Panc1 (cell line): ENCODE measurements at places on chromosomes 2 and 18.

DNA sequence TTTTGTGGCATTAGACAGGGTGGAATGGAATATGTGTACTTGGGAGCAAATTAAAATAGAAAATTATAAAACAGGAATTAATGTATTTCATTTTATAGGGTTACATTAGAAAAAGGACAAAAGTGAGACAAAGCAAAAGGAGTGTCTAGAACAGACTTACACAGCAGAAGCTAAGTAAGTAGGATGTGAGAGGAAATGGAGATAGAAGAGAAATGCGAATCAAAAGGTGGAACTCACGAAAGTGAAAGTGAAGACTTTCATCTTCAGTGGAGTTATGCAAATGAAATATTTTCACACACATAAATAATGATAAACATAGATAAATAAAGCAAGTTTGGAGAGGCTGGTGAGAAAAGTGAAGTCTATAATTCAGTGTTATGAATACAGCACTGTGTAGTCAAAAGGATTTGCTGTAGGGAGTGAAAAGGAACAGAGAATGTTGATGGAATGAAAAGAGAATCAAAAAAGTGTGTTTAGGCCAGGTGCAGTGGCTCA, 94.8 kb downstream of the DLGAP1 start:
- no peak for DNase-seq

DNA sequence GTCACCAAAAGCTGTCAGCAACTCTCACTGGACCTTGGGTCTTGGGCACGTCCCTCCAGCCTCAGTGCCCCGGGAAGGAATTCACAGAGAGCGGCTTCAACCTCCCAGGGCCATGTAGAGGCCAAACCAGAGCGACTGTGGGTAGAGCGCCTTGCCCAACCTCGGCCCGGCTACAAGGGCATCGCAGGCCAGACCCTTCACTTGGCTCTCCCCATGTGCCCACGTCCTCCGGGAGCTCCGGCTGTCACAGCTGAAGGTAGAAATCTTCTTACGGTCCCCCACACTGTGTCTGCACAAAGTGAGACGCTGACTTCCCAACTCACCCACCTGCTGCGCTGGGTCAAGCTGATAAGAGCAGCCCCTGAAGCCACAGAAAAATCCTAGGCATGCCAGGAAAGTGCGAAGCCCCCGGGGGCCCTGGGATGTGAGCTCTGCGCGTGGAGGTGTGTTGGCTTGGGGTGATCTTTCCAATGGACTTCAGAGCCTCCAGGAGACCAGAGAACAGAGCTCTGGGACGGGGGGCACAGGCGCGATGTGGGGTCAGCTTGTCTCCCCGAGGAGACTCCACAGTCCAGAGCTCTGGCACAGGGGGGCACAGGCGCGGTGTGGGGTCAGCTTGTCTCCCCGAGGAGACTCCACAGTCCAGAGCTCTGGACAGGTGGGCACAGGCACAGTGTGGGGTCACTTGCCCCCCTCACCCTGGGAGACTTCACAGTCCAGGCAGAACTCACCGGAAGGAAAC, 105.5 kb downstream of the RTP5 start:
- no peak for DNase-seq

DNA sequence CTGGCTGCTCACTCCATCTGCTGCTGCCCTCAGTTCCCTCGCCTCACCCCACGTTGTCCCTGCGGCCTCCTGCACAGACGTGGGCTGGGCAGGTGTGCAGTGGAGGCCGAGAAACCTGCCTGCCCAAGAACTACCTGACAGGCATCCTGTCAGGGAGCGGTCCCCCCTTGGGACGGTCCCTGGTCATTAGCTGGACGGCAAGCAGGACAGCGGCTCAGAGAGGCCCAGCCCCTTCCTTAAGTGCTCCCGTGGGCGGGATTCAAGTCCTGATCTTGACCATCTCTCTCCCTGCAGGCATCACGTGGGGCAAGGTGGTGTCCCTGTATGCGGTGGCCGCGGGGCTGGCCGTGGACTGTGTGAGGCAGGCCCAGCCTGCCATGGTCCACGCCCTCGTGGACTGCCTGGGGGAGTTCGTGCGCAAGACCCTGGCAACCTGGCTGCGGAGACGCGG, 11.3 kb downstream of the BOK start:
- DNase-seq, result no peak

DNA sequence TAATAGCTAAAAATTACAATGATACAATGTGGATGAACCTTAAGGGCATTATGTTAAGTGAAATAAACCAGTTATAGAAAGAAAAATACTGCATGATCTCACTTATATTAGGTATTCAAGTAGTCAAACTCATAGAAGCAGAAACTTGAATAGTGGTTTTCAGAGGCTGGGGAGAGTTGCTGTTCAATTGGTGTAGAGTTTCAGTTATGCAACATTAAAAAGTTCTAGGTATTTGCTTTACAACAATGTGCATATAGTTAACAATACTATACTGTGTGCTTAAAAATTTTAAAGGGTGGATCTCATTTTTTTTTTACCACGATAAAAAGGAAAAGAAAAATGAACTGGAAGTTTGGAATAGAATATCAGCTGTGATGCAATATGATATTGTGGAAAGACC, 479.1 kb downstream of the SPAG16 start:
- no peak for DNase-seq

DNA sequence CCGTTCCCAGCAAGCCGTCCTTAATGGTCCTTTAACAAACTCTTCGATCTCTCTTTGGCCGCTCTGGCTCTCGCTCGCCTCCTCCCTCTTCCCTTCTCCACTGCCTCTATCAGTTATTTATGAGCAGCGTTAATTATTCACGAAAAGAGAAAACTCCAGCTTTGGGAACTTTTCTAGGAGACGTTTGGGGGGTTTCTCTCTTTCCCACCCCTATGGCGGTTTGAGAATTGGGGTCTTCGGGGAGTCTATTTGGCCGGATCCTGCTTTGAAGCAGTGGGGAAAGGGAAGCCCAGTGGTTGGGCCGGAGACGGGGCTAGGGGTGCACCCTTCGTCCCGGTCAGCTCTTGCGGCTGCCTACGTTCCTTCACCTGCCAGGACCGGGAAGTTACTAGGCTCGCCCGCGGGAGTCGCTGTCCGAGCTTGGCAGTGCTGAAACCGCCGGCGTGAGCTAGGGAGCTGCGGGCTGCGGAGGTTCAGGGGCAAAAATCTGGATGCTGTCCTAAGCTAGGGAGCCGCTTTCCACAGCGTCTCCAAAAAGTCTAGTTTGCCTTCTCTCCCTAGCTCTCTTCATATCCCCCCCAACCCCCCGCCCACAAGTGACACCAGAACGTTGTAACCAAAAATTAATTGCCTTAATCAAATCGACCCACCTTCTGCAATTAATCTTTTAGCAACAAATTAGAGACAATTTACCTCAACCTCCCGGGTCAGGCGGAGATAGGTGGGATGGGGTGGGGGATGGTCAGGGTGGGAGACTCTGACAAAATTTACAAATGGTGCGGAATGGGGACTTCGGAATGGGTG, 8.9 kb upstream of the SKOR2 start:
- no peak for DNase-seq

DNA sequence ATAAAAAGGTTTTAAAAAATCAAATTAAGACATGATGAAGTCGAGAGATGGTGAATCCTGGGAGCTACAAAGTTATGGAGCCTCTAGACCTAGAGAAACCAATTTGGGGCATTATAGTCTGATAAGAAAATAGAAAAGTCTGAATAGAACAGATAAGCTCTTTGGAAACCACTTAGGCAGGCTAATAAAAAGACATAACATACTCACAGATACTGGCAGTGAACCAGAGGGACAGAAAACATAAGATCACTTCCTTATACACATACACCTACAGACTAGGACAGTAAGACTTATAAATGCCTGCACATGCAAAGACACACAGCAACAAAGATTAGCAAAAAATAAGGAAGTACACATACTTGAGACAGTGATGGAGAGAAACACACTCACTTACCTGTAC, 20.0 kb downstream of the SMC6 start:
- no peak for DNase-seq

DNA sequence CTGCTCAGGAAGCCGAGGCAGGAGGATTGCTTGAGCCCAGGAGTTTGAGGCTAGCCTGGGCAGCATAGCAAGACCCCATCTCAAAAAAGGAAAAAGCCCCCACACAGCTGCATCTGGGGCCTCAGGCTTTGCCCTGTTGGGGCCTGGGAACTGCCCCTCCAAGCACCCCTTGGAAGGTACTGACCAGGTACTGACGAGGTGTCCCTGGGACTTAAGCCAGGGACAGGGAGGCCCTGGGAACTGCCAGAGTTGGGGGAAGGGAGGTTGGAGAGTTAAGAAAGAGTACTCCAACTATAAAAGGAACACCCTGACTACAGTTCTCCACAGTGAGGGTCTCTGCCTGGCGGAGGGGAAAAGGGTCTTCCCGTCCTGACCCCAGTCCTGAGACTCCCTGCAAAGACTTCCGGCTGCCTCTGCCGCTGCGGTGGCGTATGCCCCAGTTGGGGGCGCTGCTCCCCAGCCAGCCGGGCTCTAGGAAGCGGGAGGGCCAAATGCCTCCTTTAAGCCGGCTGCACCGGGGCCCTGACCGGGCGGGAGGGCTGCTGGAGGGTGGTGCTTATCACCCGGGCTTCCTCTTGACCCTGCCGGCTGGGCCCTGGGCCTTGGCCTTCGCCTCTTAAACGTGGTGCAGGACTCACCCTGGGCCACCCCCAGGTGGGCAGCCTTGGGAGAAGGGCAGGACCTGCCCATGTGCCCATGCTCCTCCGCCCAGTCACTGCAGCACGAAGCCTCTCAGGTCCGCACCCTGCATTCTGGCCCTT, 12.8 kb downstream of the SLC30A3 start:
- no peak for DNase-seq

GRCh38 chr18:27400001-27400400, 214.9 kb upstream of the CHST9 start:
- DNase-seq, result no peak

DNA sequence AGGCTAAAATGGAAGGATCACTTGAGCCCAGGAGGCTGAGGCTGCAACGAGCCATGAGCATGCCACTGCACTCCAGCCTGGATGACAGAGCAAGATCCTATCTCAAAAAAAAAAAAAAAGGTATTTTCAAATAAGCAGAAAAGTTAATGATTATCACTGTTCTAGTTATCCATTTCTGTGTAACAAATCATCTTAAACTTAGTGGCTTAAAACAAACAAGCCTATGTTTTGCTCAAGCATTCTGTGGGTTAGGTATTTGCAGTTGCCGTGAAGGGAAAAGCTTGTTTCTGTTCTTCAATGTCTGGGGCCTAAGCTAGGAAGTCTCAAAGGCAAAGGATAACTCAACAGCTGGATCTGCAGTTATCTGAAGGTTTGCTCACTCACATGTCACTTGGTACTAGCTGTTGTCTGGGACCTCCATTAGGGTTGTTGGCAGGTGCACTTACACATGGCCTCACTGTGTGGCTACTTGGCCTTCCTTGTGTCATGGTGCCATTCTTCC, 14.1 kb downstream of the MFF start:
- no peak for DNase-seq

DNA sequence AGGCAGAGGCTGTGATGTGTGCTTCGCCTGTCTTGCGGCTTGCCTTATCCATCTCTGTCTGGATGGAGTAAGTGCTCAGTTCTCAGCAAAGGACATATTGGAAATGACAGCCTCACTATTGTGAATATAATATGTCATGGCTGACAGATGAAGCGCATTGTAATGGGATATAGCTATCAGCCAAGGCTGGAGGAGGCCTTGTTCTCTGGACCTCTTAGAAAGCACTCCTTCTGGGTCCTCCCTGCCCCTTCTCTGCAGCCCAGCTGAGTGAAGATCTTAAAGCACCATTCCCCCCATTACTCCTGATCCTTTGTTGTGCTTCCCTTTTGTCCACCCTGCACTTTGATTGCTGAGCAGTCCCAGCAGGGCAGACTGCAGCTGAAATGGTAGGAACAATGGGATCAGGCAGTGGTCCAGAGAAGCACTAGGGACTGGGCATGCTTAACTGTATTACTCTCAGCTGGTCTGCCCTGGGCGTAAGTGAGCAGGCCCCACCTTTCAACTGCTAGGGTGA, 265.3 kb downstream of the SETBP1 start:
- no peak for DNase-seq

- DNase-seq, result no peak
Measured at GRCh38 chr18:22822024-22822423, 111.1 kb upstream of the RBBP8 start.

DNA sequence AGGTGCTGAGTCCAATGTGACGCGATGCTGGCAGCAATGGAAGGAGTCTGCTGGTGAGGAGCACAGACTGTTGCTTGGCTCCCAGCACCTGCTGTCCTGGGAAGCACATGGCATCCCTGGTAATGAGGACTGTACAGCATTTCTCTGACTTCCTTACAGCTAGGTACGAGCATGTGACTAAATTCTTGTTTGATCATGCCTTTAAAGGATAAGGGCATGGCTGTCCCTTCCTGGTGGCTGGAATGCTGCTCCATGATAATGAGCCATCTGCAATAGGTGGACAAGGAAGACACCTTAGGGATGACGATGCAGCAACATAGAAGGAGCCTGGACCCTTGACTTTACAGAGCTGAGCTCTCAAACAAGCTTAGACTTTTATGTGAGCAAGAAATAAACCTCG, 278.0 kb upstream of the SPRED2 start:
- no peak for DNase-seq

- no peak for DNase-seq
Measured at GRCh38 chr2:69597105-69597504, 46.4 kb downstream of the AAK1 start.

DNA sequence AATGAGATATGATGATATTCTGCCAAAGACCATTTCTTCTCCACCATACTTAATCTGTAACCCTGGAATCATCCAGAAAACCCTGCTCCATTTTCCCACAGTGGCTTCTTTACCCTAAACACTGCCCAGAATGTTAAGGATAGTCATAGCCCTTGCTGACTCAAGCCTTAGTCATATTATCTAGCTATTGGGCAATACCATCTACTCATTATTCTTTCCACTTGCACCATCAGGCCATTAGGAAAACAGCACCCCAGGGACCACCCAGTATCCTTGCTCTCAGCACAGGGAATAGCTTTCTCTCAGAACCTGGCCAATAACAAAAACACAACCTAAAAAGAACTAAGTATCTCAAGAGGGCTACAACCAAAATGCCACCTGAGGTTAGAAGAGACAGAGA, 445.7 kb upstream of the SLC14A2 start:
- DNase-seq, result no peak

DNA sequence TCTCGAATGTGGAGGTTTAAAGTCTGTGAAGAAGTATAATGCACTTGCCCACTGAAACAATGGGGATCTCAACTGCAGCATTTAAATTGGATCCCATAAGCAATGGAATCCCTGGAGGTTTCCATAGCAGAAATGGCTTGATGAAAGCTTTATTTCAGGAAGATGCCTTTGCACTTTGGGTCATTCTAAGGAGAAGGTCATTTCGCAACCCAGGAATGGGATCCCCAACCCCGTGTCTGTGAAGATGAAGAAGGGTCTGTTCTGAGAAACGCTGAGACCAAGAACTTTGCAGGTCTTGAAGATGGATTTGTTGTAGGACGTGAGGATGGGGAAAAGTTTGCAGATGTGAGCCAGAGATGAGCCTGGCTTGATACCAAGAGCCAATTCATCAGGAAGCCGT, 1.8 kb upstream of the KCNG3 start:
- DNase-seq, result no peak
